ENCODE measurements at places on chromosomes 3 and 15.

DNA sequence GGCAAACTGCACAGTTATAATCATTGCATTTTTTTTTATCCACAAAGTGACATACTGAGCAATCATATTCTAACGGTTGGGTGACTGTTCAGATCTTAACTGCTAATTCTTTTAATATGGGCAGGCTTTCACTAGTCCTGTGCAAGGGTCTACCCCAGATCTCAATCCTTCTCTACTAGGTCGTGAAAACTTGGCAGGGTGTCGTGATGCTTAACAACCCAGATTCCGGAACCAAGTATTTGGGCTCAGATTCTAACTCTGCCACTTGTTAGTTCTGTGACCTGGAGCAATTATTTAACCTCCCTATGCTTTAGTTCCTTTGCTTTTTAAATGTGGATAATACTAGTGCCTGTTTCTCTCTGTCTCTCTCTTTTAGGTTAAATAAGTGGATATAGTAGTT lies 16.4 kb upstream of the ALDH1A2 start:
- no peak for DNase-seq

- no peak for DNase-seq
Observed at GRCh38 chr3:31536497-31536896, 3.8 kb downstream of the STT3B start.

DNA sequence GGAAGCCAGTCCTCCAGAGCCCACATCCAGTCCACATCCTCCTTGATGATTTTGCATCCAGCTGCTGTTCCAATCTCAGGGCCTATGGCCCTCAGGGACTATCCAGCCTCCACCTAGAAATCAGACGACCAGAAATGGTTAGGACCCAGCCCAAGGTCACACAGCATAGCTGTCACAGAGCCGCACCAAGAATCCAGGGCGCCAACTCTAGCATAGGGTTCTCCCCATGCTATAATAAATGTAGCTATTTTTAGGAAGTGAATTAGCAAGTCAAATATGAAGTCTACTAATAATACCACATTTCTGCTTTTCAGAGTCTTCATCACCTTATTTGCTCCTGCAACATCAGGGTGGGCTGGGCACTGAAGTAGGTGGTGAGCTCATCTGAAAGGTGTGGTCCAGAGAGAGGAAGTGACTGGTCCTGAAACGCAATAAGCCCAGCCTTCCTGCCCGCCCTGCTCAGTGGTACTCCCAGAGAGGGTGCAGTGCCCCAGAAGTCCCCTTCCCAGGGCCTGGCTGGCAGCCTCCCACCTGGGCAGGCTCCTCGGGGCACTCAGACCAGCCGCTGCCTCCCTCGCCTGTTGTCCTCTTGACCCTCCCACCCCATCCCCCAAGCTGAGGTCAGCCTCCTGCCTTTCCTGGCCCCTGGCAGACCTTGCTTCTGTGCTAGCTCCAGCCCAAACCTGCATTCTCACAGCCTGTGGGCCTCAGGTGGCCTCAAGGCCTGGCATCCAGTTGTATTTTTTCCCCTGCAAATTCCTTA lies 17.6 kb upstream of the CYP11A1 start:
- no peak for DNase-seq

- DNase-seq = no peak
Observed at GRCh38 chr15:99252326-99252725, 1.0 kb downstream of the LRRC28 start.

DNA sequence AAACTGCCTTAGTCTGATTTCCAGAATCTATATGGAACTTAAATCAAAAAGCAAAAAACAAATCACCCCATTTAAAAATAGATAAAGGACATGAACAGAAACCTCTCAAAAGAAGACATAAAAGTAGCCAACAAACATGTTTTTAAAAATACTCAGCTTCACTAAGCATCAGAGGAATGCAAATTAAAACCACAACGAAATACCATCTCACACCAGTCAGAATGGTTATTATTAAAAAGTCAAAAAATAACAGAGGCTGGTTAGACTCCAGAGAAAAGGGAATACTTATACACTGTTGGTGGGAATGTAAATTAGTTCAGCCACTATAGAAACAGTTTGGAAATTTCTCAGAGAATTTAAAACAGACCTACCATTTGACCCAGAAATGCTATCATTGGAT lies 367.9 kb downstream of the ZIC4 start:
- DNase-seq = no peak

- no peak for DNase-seq
Observed at GRCh38 chr3:101926594-101927105, 77.3 kb downstream of the NFKBIZ start.

DNA sequence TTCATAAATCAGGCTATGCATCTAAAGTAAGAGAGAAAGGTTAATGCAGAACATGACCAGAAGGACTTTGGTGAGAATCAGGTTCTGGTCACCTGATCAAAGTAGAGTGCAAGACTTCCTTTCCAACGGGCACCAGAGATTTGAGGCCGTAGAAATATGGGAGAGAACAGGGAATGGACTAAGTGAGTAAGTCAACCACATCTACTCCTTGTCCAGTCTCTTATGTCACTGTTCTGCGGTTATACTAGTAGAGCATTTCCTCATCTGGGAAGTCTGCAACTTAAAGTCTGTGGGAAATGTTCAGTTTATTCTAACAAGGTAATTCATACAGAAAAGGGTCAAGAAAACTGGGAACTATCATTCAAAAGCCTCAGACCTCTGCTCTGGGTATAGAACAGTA lies 232.8 kb downstream of the CPNE4 start:
- DNase-seq = no peak

DNA sequence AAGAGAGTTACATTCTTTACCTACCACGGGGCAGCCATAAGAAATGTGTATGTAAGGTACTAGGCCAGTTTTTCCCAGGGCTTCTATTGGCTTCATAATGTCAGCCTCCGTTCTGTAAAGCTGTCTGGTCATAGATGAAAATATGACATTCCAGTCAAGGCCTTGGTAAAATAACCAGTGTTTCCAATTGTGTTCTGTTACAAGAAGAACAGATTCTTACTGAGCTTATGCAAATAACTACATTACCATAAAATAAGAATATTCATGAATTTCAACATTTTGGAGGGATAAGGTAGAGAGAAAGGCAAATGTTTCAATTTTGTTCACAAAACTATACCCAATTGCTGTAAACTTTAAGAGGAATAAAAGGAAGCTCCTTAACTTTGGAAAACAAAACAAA lies 315.5 kb downstream of the THSD4 start:
- DNase-seq = no peak

All from ascending aorta (tissue), 2 donors.